Stimulated activated CD4-positive, alpha-beta T cell treated with anti-CD3 and anti-CD28 coated beads, Interleukin-1b, Interleukin-23, amount 100 ng/mL, for 1 hour (primary cell): ENCODE measurements at places on chromosomes 3 and 15.

DNA sequence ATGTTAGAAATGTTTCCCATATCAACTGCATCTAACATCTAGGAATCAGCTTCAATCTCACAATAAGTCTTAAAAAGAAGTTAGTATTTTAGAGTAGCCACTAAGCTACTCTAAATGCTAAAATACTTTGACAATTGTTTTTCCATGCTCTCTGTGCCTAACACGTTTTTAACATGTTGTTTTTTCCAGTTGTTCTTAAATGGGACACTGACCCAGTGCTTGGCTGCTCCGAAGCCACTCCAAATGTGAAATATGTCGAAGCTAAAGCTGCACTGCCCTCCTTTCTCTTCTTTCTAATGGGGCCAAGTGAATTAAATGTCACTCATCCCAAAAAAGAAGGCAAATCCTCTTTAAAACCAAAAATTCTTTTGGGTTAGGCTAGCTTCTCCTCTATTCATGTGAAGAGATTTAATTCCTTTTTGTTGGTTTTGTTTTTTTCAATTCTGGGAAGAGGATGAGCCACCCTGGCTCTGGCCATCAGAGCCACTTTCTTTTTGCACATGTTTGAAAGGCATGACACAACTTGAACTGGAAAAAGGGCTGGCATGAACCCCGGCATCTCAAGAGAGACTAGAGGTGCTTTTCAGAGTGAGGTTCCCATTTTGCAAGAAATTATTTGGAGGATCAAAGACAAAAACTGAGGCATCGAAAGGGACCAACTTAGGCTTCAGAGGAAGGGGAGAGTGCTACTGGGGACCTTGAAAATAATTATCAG, 73.7 kb downstream of the WWTR1 start:
- no peak for DNase-seq

- DNase-seq, result no peak
Observed at GRCh38 chr3:165382672-165383071, 186.5 kb upstream of the SLITRK3 start.

DNA sequence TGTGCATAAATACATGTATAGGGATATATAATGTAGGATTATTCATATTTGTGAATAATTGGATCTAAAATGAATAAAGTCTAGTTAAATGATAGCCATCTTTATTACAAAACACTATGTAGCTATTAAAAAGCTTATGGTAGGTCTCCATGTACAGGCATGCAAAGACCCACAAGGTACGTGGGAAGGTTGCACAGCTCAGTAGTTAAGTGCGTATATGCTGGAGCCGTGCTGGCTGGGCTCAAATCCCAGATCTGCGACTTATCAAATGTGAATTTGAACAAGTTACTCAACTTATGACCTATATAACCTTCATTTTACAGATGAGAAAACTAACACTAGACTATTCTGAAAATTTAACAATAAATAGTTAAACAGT, 100.6 kb downstream of the MYH15 start:
- no peak for DNase-seq

DNA sequence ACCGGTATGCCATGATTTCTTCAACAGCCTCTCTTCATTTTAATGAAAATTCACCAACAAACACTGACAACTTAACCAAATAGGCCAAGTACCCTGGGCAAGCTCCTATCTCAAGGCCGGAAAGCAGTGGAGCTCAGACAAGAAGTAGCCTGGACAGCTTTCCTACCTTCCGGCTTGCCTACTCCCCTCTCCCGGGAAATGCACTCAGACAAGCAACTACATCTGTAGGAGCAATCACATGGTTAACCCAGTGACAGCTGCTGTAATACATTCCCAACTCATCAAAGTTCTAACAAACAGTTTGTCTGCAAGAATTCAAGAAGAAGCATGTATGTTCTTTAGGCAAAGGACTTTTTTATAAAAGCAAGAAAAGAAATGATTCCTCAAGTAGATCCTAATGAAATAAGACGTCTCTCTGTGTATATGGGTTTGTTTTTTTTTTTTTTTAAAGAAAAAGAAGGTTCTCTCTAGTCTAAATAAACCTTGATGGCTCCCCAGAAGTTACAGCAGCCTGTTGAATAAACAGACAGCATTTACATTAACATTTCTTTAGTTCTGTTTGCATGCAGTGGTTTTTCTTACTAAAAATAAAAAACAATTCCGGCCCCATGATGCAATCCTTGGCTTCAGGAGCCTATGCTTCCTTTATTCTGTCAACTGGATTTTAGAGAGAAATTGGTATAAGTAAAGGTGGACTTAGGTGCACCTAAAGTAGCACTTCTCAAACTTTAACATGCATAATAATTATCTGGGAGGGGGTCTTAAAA, 278.7 kb downstream of the NEK10 start:
- no peak for DNase-seq

DNA sequence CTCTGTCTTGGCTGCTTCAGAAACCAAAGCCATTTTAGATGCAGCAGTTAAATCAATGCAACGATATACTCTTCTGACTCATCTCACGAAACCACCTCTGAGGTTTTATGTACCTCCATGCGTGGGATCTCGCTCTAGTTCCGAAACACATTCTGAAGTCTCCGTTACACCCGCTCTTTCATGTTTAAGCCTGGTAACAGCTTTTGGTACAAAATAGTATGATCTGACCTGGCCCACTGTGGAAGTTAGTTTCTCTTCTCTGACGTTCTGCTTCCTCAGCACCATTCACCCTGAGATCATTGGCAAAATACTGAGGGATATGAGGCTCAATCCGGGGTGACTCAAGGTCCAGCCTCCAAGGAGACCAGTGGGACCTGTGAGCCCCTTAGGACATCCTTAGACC, 121.9 kb downstream of the TMEM266 start:
- no peak for DNase-seq

DNA sequence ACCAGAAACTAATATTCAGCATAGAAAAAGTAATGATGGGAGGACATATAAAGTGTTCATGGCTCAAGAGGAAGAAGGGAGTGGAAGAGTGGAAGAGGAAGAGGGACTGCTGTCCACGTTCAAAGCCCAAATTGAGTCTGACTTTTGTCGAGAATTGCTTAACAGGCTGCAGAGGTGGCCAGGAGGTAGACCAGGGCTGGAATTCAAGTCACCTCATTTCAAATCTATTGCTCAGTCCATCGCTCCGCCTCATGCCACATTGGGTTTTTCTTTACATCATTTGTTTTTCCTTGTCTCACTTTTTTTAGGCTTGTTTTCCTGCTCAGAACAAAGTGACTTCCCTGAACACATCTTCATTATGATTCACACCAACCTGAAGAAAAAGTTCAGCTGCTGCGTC, 97.0 kb downstream of the RPL39L start:
- DNase-seq, result no peak

- no peak for DNase-seq
Observed at GRCh38 chr3:45783667-45784066, 12.7 kb downstream of the SLC6A20 start.

DNA sequence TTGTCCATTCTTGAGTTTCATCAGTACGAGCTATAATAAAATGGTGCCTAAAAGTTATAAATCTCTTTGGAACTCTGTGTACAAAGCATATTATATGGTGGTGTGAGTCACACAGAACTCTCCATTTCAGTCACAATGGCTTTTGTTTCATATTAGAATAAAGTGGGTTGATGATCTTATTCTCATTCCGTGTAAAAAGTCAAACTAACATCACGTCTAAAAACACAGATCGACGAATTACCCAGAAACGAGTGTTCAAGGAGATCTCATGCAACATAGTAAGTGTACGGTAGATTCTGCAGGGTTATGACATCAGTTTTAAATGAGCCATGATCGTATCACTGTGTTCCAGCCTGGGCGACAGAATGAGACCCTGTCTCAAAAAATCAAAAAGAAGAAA, 122.4 kb downstream of the FOXP1 start:
- DNase-seq, result no peak

DNA sequence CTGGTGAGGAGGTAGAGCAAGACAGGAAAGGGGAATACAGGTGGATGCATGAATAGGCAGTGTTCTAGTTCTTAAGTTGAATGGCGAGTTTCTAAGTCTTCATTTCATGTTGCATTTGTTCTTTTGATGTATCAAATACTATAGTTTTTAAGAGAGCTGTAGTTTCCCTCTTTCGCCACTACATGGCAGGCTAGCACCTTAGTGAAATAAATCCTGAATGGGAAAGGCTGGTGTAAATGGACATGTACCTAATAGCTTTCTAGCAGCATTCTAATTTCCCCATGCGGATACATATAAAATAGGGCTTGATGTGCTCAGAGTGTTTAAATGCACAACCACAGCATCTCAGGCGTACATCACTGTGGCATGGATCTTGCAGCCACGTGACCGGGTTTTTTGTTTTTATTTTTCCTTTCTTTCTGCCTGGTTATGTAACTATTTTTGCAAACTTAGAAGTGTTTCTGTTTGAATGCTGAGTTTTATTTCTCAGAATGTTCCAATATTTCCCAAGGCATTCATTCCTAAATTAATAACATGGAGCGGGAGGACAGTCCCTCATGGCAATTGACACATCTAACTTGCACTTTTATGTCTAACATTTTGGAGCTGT, 23.5 kb upstream of the CLN6 start:
- no peak for DNase-seq

DNA sequence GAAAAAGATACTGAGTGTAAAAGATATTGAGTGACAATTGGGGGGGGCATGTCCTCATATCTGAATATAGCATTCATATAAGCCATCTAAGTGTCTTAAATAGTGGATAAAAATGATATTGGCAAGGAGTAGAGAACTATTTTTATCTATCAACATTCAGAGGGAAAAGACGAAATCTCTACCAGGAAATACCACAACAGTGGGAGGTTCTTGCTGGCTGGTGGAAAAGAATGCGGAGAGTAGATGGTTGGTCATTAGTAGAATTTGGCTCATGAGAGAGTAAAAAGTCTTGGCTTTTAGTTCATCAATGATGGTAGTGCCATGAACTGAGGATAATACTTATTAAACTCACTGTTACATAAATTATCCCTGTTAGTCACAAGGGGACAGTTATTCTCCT, 4.8 kb upstream of the TCF12 start:
- DNase-seq, result no peak

GRCh38 chr3:53533472-53533871, 39.1 kb downstream of the CACNA1D start:
- no peak for DNase-seq

GRCh38 chr3:150757768-150758167, 5.2 kb downstream of the SIAH2 start:
- DNase-seq, result no peak

DNA sequence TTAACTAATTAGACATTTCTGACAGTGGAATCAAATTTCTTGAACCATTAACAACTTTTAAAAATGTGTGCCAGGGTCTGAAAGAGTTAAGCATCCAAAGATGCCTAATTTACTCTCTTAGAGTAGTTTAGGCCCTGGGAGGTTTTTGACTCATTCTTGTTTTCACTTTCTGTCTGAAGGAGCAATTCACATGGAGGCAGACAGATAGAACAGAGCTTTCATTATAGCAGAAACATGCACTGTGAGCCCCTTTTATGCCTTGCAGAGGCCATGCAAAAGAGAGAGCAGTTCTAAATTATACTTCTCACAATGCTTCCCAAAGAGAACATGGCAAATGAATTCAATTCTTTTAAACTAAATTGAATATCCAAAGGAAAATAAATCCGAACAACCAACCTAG, 554.8 kb downstream of the MFSD1 start:
- DNase-seq, result no peak

GRCh38 chr3:38516669-38517068, 20.5 kb downstream of the EXOG start:
- no peak for DNase-seq

GRCh38 chr15:101667881-101668280, 15.7 kb upstream of the TM2D3 start:
- no peak for DNase-seq

DNA sequence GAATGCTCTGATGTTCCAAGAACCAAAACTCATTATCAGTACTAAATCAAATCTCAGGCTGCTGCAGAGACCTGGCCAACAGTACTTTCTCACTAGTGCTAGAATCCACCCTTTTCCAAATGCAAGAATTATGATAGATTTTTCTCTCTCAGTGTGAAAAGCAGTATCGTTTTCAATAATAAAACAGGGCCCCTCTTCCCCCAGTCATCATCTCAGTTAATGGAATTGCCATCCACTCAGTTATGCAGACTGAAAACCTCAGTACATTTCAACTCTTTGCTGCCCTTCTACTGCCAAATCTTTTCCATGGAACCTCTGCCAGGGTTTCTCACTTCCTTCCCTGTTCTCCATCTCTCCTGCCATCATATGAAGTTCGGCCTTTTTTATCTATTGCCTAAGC, 72.4 kb upstream of the FGF12 start:
- DNase-seq, result no peak
